ENCODE measurements at places on chromosomes 4 and X. TPM values are rescaled to one million over a fixed set of nuclear protein-coding genes. Genes with fewer than 3 reads are reported as not detected.

GRCh38 chrX:19256986-19257385 is 86.7 kb upstream of the PDHA1 start:
- DNase-seq: no peak
- no peak overlapping the region for H3K4me3 ChIP-seq
- no peaks in the 10 kb centered on the region for H3K4me1 ChIP-seq
- H3K36me3 ChIP-seq: no peaks in the 10 kb centered on the region

Gene LUZP4
- not detected for total RNA-seq

Gene GAGE2A
- total RNA-seq: not detected

Gene KLB
- total RNA-seq: 0.05 TPM

GRCh38 chr4:140109292-140109691 is 44.7 kb downstream of the MAML3 start:
- H3K4me1 ChIP-seq: peaks cover 4% of the 10 kb centered on the region
- H3K27me3 ChIP-seq: no peaks in the 10 kb centered on the region
- no peaks in the 10 kb centered on the region for H3K36me3 ChIP-seq
- no peak overlapping the region for H3K27ac ChIP-seq
- H3K4me3 ChIP-seq: no peak overlapping the region
- DNase-seq: no peak

Gene CRMP1
- total RNA-seq: 1.7 TPM

Gene DGKK
- under 0.01 TPM for total RNA-seq

DNA sequence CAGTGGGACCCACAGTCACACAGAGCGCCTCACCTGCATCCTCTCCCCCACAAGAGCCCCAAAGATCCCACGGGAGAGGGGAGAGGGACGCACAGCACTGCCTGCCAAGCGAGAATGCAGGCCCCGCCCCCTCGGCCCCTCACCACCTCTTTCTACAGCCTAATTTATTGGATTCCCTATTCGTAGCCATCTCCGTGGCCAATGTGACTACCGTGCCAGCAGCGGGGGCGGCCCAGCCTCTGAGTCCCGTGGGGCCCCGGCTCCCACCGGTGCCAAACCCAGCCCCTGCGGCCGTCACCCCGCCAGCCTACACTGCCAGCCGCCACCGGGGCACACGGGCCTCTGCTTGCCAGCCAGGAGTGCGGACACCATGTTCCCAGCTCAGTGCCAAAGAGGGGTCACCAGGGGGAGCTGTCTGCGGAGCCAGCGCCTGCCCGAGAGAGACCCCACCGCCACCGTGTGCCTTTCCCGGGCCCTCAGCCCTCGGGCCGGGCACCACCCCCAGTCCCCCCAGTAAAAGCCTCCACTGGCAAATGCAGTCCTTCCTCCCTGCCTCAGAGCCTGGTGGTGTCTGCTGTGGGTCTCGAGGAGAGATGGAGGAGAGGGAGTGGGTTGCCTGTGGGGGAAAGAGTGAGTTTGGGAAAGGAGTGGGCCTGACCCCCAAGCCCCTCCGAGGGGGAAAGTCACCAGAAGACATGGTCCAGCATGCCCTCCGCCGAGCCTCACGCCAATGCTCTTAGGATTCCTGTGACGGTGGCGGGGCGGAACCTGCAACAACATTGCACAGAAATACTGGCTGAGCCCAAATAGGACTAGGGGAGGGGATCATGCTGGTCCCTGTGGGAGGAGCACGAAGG is 19.6 kb upstream of the PLXNB3 start:
- no peak overlapping the region for H3K4me3 ChIP-seq
- no peaks in the 10 kb centered on the region for H3K36me3 ChIP-seq
- H3K4me1 ChIP-seq: no peaks in the 10 kb centered on the region
- no peaks in the 10 kb centered on the region for H3K27me3 ChIP-seq
- H3K27ac ChIP-seq: no peak overlapping the region

Gene ADH1B
- 0.76 TPM for total RNA-seq

Gene PHOX2B
- total RNA-seq: not detected

DNA sequence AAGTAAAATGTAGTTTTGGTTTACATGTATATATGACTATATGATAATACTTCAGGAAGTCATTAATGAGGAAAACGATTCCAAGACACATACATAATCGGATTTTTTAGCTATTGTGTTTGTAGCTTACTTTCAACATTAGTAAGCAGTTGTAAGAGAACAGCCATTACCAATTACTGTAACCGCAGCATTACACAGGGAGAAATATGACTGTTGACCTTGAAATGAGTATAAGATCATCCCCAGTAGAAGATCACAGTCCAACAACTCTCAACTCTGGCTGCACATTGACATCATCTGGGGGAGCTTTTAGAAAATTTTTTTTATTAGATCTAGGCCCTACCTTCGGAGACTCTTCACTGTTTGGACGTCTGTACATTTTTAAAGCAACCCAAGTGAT is 762.0 kb upstream of the MAGEB2 start:
- no peak for DNase-seq
- no peak overlapping the region for H3K4me3 ChIP-seq
- no peak overlapping the region for H3K27ac ChIP-seq
- H3K4me1 ChIP-seq: no peaks in the 10 kb centered on the region

DNA sequence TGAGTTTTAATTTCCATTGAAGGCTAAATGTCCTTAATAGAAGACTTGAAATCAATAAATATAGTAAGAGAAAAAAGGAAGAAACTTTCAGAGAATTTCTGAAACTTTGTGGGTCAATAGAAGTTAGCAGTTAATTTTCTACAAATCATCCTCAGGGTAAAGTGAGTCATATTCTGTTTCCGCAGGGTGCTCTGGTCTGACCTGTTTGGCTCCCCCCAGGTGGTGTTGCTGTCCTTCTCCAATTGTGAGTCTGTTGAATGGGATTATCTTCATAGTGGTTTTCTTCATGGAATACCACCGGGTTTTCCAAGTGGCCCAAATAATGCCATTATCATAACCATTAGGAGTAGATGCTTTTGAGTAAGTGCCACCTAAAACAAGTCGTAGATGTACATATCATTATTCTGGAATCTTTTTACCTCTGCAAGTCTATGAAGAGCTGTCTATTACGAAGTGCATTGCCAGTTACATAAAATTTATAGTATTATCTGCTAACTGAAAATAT is 7.7 kb downstream of the FGG start:
- no peaks in the 10 kb centered on the region for H3K36me3 ChIP-seq
- DNase-seq: no peak
- no peak overlapping the region for H3K4me3 ChIP-seq

- H3K27me3 ChIP-seq: peaks cover 19% of the 10 kb centered on the region
- H3K36me3 ChIP-seq: no peaks in the 10 kb centered on the region
- H3K4me3 ChIP-seq: peak overlapping the region; percentile 66
- no peak for DNase-seq
- H3K4me1 ChIP-seq: peaks cover 20% of the 10 kb centered on the region
Observed at GRCh38 chr4:86595426-86595805, 1.3 kb downstream of the PTPN13 start.

GRCh38 chr4:102420563-102421398 is 75.5 kb upstream of the SLC39A8 start:
- no peaks in the 10 kb centered on the region for H3K36me3 ChIP-seq
- H3K27ac ChIP-seq: no peak overlapping the region
- no peaks in the 10 kb centered on the region for H3K27me3 ChIP-seq
- no peak overlapping the region for H3K4me3 ChIP-seq
- H3K4me1 ChIP-seq: no peaks in the 10 kb centered on the region

Gene RIBC1
- total RNA-seq: 1.2 TPM

Measured in thymus (tissue), 14 donors.